ENCODE measurements at places on chromosomes 11 and 22.

- no peak for DNase-seq
These were observed 79.9 kb upstream of the VPREB1 start for GRCh38 chr22:22164541-22165272.

- no peak for DNase-seq
These were observed 32.8 kb upstream of the LDLRAD3 start for GRCh38 chr11:35911013-35911412.

GRCh38 chr11:101860696-101861427 is 53.9 kb upstream of the CEP126 start:
- peak; percentile 5 for DNase-seq

GRCh38 chr11:35288817-35289541 is 130.4 kb downstream of the SLC1A2 start:
- no peak for DNase-seq

- no peak for DNase-seq
These were observed 27.0 kb downstream of the ART5 start for GRCh38 chr11:3614742-3615171.

- DNase-seq = no peak
These were observed 100.3 kb upstream of the TEAD1 start for GRCh38 chr11:12573707-12574485.

GRCh38 chr11:111408789-111409727 is 30.0 kb upstream of the POU2AF1 start:
- DNase-seq = no peak

DNA sequence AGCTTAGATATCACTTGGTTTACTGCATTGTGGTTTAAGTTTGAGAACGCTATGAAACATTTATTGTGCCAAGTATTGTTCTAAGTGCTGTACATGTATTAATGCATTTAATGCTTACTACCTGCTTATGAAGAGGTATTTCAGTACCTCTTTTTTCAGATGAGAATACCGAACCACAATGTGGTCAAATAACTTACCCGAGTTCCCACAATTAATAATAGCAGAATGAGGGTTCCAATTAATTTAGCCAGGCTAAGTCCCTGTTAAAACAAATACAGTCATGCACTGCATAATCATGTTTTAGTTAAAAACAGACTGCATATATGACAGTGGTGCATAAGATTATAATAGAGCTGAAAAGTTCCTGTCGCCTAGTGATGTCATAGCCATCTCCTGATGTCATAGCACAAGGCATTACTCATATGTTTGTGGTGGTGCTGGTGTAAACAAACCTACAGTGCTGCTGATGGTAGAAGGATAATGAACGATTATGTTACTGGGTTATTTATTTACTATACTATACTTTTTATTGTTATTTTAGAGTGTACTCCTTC is 4.3 kb downstream of the ZC3H12C start:
- DNase-seq = no peak

DNA sequence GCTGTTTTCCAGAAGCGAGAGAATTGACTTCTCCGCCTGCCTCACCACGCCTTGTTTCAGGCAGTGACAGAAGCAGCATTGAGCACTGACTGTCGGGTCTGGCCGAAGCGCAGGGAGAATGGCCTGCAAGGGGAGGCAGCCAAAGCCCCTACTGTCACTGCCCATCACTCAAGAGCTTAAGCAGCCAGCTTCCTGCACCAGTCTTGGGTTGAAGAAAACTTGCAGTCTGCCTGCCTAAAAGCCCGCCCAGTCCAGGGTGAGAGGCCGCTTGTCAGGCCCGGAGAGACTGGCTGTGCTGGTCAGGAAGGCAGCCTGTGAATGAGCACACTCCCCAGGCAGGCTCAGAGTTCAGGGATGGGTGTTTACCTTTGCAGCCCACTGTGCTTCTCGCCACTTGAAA is 108.3 kb downstream of the PKNOX2 start:
- no peak for DNase-seq

GRCh38 chr11:27370374-27370773 is 7.4 kb upstream of the CCDC34 start:
- no peak for DNase-seq

All from GM18507 (cell line).